ENCODE measurements at places on chromosomes 13 and 19.

DNA sequence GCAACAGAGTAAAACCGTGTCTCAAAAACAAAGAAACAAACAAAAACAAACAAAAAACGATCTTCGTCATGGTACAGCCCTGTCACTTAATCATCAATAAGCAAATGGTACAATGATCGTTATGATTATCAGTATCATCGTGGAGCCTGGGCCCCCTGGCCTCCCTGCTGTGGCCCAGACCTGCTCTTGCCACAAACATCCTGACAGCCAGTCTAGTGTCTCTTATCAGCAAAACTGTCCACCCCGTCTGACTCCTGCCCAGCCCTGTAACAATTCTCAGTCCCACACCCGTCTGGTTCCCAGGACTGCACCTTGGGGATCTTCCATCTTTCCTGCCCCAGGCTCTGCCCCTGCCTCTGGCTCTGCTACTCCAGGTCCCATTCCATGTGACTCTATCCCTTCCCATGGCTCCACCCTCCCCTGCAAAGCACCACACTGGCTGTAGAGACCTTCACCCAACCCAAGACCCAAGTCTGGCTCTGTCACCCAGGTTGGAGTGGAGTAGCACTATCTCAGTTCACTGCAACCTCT lies 5.7 kb downstream of the ZNF653 start:
- no peak for DNase-seq

DNA sequence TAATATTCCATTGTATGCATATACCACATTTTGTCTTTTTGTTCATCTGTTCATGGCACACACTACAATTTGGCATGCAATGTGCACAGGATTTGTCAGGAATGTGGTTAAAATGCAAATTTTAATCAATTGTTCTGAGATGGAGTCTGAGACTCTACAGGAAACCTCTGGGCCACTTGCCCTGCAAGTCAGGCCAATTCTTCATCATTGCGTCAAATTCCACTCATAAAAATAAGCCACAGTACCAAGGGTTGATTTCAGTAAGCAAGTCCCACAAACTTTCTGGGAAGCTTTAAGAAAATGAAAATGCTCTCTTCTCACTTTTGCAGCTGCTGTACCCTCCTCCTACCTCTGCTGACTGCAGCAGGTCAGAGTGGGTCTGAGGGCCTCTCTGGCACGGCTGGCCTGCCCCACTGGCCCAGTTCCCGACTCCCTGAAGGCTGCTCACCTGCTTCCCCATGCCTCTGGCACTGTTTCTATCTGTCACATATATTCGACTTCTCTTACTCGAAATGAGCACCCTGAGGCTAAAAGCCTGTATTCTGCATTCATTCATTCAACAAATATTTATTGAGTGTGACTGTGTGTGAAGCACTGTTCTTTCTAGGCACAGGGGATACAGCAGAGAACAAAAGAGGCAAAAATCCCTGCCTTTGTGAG lies 83.8 kb upstream of the WASF3 start:
- no peak for DNase-seq

GRCh38 chr13:93903909-93904308 lies 575.6 kb downstream of the DCT start:
- DNase-seq = no peak

- DNase-seq = no peak
These were observed 292.1 kb downstream of the DNAJC15 start for GRCh38 chr13:43315522-43315921.

DNA sequence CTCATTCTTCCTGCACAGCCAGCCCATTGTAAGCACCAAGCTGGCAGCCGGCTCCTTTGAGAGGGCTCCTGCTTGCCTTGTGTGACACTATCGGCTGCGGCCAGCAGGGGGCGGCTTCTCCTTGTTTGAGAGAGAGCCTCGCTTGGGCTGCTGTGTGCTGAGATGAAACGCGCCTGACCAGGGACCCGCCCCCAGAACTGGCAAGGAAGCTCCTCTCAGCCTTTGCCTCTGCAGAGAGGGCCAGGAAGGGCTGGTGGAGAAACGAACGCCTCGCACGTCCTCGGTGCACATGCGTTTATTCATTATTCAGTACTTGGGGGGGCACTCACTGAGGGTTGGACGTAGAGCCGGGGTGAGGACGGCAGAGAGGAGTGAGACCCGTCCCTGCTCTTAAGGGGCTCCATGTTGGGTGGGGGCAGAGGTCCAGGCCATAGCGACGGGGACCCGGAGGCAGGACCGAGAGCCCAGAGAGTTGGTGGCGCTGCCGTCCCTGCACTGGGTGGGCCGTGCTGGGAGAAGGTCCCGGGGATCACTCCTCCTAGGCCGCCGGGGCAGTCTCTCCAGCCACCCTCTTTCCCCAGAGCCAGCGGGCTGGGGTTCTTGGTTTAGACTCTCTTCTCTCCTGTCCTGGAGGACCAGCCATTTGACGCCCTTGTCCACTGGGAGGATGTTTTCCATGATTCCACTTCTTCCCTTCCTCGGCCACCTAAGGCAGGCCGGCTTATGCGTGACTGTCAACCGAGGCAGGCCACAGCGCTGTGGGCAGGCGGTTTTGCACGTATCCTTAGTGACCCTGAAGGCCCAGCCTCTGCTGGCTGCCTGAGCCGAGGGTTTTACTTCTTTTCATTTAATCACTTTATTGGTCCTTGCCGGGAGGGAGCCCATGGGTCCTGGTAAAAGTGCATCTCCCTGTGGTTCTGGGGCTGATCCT lies 174.5 kb downstream of the KATNAL1 start:
- DNase-seq = peak; percentile 89

GRCh38 chr13:39263531-39263930 lies 225.3 kb downstream of the NHLRC3 start:
- no peak for DNase-seq

- DNase-seq = no peak
These were observed 6.1 kb upstream of the UPF3A start for GRCh38 chr13:114275304-114275703.

DNA sequence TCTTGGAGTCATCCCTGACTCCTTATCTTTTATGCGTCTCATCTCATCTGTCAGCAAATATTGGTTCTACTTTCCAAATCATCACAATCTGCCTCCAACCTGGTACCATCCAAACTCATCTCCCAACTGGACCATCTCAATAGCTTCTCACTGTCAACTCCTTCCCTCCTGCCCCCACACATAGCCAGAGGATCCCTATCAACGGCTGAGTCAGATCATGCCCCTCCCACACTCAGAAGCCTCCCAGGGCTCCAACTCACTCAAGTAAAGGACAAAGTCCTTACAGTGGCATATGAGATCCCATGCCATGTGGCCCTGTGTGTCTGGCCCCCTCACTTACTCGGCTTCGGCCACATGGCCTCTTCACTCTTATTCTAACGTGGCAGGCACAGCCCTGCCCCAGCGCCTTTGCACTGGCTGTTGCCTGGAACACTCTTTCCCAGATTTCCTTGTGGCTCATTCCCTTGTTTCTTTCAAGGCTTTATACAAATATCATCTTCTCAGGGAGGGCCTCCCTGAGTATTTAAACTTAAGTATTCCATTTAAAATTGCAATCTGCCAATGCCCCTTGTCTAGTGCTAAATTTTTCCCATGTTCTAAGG lies 4.3 kb downstream of the SPRED3 start:
- no peak for DNase-seq

GRCh38 chr13:43077906-43078305 lies 54.5 kb downstream of the DNAJC15 start:
- DNase-seq = no peak

- DNase-seq = no peak
These were observed 259.0 kb downstream of the NALCN start for GRCh38 chr13:101157261-101157660.

- DNase-seq = no peak
These were observed 27.4 kb upstream of the F7 start for GRCh38 chr13:113077953-113078901.

- DNase-seq = no peak
These were observed 187.3 kb downstream of the NUFIP1 start for GRCh38 chr13:44801990-44802389.

DNA sequence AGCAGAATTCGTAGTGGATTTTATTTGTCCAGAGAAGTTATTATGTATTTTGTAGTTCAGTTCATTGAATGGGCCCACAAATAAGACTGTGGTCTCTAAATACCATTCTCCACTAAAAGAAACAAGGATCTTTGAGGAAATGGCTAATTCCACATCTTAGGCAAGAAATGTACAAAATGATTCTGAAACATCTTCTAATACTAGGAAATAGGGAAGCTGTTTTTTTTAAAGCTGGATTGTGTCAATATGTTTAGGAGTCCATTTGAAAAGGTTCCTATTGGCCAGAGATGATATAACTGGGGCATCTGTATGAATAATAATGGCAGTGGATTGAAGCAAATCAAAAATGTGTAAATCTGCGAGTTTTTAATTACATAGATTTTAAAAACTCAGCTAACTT lies 88.5 kb upstream of the SIAH3 start:
- DNase-seq = no peak

DNA sequence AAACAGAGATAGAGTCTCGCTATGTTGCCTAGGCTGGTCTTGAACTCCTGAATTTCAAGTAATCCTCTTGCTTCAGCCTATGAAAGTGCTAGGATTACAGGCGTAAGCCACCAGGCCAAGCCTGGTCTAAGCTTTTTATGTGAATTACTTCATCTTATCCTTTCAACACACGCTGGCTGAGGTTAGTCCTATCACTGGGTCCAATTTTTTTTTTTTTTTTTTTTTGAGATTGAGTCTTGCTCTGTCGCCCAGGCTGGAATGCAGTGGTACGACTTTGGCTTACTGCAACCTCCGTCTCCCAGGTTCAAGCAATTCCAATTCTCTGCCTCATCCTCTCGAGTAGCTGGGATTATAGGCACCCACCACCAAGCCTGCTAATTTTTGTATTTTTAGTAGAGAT lies 10.4 kb downstream of the MYO1F start:
- no peak for DNase-seq

DNA sequence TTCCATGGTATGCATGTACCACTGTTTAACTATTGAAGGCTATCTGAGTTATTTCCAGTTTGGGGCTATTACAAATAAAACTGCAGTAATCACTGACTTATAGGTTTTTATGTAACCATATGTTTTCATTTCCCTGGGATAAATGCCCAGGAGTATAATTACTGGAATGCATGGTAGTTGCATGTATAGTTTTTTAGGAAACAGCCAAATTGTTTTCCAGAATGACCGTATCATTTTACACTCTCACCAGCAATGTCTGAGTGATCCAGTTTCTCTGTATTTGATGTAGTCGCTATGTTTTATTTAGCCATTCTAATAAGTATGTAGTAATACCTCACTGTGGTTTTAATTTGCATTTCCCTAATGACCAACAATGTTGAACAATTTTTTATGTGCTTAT lies 42.0 kb downstream of the CYSLTR2 start:
- DNase-seq = no peak

- no peak for DNase-seq
These were observed 1036.5 kb downstream of the SLITRK5 start for GRCh38 chr13:88707646-88708045.
